ENCODE measurements at places on chromosomes 12 and 14. TPM values are rescaled to one million over a fixed set of nuclear protein-coding genes. Genes with fewer than 3 reads are reported as not detected.

PLXNC1 gene
- total RNA-seq, result 8.2 TPM

TAS2R31 gene
- 6.9 TPM for total RNA-seq

MSI1 gene
- total RNA-seq, result not detected

HOXC4 gene
- 1.8 TPM for total RNA-seq

CD4 gene
- total RNA-seq, result 11.0 TPM

AVPR1A gene
- total RNA-seq, result 14.7 TPM

CMA1 gene
- not detected for total RNA-seq

NUMB gene
- 49.6 TPM for total RNA-seq

POTEG gene
- total RNA-seq, result not detected

RNASE7 gene
- 3.1 TPM for total RNA-seq

ANG gene
- 49.2 TPM for total RNA-seq

A2ML1 gene
- 0.33 TPM for total RNA-seq

IL26 gene
- total RNA-seq, result not detected

AHNAK2 gene
- 15.1 TPM for total RNA-seq

RAB21 gene
- total RNA-seq, result 26.9 TPM

KRT81 gene
- not detected for total RNA-seq

CELA1 gene
- total RNA-seq, result not detected

NPFF gene
- total RNA-seq, result 0.98 TPM

ZFYVE26 gene
- 36.3 TPM for total RNA-seq

KLHL33 gene
- 0.33 TPM for total RNA-seq

CLEC2B gene
- total RNA-seq, result 36.1 TPM

SDSL gene
- 4.8 TPM for total RNA-seq

MGP gene
- 5,040 TPM for total RNA-seq

KCNA1 gene
- 1.3 TPM for total RNA-seq

SRRM4 gene
- not detected for total RNA-seq

RNF41 gene
- 81.3 TPM for total RNA-seq

KRT8 gene
- 430 TPM for total RNA-seq

SDS gene
- 12.0 TPM for total RNA-seq

LRTM2 gene
- not detected for total RNA-seq

INHBC gene
- not detected for total RNA-seq

IFI27L1 gene
- total RNA-seq, result 10.6 TPM

GPRC5A gene
- total RNA-seq, result 21.6 TPM

RND1 gene
- total RNA-seq, result 3.3 TPM

All from breast epithelium (tissue), 4 donors.